CD4-positive, CD25-positive, alpha-beta regulatory T cell (primary cell): ENCODE measurements at places on chromosomes 4 and X.

GRCh38 chr4:119299260-119299671 is 22.7 kb downstream of the FABP2 start:
- peak; percentile 50 for DNase-seq

GRCh38 chr4:177178246-177178645 is 131.4 kb upstream of the NEIL3 start:
- DNase-seq, result no peak

DNA sequence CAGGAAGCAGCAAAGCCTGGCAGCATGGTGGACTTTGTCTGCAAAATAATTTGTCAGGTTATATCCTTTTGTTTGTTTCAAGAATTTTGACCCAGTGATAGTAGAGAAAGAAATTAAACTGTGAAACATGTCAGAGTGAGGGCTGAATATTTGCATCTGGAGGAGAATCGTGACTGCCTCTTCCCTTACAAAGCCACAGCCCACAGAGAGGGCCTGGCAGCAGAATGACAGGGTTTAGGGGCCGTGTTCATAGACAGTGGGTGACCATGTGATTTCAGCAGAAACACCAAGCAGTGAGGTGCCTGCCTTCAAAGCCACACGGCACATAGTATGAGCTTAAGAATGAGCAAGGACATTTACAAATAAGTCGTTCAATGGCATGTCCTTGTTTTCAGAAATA is 24.4 kb upstream of the PLAC8 start:
- no peak for DNase-seq

- DNase-seq, result no peak
These were observed 89.0 kb downstream of the TRAPPC11 start for GRCh38 chr4:183747931-183748670.

DNA sequence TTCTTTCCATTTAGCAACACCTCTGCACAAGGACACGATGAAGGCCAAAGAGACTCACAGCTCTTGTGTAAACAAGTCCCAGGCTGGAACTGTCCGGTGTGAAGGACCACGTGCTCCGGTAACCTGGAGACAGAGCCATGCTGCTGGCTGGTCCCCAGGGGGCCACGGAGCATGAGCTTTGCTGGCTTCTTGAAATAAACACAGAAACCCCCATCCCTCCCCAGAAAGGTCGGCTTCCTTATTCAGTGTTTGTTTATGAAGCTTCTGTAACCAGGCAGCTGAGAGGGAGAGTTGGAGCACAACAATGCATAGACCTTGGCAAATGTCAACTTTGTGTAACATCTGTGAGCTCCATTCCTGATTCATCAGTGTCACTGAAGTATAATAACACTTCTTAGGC is 109.4 kb downstream of the GPR143 start:
- no peak for DNase-seq

DNA sequence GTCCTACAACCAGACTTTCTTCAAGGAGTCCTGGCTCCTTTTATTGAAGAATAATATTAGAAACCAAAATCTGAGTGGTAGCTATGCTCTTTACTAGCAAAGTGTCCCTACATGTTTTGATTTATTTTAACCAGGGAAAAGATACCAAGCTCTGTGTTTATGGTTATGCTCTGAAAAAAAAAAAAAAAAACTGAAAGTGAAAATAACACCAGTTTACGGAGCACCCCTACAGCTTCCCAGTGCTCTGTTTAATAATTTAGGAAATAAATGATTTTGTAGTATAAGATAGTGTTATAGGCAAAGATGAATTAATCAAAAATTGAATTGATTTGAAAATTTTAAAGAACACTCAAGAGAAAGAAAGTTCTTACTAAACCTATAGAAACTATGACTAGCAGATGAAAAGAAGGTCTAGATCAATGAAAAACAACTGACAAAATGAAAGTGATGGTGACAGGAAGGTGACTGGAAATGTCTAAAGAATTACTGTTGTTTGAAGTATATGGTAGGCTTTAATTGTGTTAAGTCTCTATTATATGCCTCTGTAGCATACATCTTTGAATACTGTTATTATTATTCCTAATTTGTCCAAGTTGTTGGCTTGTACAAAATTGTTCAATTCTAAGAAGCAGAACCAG is 1698.4 kb upstream of the PCDH10 start:
- DNase-seq, result no peak
